Muscle of back (tissue), 13 donors: ENCODE measurements at places on chromosomes 2 and 18. TPM values are rescaled to one million over a fixed set of nuclear protein-coding genes. Genes with fewer than 3 reads are reported as not detected.
A peak's percentile ranks its signal among the peaks of the same experiment; 100 is the strongest.

Gene STPG4
- polyA plus RNA-seq: not detected

Gene REG1A
- polyA plus RNA-seq: not detected

Gene OTOS
- not detected for polyA plus RNA-seq

Gene TGFA
- 0.72 TPM for polyA plus RNA-seq

- no peak for DNase-seq
Measured at GRCh38 chr2:235893129-235893698, 275.0 kb downstream of the GBX2 start.

DNA sequence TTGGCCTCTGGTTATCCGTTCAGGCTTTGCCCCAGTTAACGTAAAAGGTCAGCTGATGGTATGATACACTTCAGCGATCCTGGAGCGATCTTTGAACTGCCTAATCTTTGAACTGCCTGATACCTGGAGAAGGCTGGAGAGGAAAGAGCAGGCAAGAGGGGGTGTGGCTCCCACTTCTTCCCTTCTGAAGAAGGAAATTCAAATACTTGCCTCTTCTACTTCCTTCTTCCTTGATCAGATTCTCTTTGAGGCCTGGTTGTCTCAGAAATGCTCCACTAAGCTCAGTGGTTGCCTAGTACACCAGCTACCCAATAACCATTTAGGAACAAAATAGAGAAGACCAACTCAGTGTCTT is 619 bp downstream of the GALM start:
- DNase-seq: peak; percentile 16

- no peak for DNase-seq
Measured at GRCh38 chr18:42242758-42243157, 287.7 kb downstream of the PIK3C3 start.

Gene ST6GAL2
- 7.4 TPM for polyA plus RNA-seq

Gene UGT1A3
- polyA plus RNA-seq: not detected

Gene SLC8A1
- polyA plus RNA-seq: 6.6 TPM
